ENCODE measurements at places on chromosomes 1 and 21. TPM values are rescaled to one million over a fixed set of nuclear protein-coding genes. Genes with fewer than 3 reads are reported as not detected.

OR6N2 gene
- not detected for total RNA-seq

PRAMEF4 gene
- total RNA-seq: not detected

LCE2C gene
- not detected for total RNA-seq

OR2T35 gene
- total RNA-seq: not detected

- DNase-seq: no peak
Measured at GRCh38 chr1:87201768-87202167, 126.9 kb upstream of the LMO4 start.

CYP4A11 gene
- total RNA-seq: not detected

NTMT2 gene
- not detected for total RNA-seq

CCDC181 gene
- 0.54 TPM for total RNA-seq

MAP3K21 gene
- 3.0 TPM for total RNA-seq

- DNase-seq: no peak
Measured at GRCh38 chr1:8465692-8466091, 147.8 kb downstream of the SLC45A1 start.

REN gene
- total RNA-seq: 8.3 TPM

DNA sequence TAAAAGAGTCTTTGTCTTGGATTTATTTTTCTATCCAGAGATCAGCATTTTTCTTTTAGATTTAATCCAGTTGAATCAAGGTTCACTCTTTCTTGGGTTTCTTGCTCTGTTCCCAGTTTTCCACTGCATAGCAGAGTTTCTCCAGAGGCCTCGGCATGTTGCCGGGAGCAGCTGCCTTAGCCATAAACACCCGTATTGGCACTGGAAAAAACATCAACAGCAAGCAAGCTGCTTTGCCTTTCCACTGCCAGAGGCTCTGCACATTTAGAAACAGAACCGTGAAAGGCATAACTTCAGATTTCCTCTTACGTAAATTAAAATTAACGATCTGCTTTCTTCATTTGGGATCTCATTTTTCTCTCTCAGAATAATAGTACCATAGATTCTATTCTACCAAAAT is 181.8 kb upstream of the L1TD1 start:
- no peak for DNase-seq

TRABD2B gene
- total RNA-seq: not detected

PTCH2 gene
- total RNA-seq: 0.27 TPM

- DNase-seq: no peak
Measured at GRCh38 chr21:34017039-34017961, 56.1 kb upstream of the MRPS6 start.

DNA sequence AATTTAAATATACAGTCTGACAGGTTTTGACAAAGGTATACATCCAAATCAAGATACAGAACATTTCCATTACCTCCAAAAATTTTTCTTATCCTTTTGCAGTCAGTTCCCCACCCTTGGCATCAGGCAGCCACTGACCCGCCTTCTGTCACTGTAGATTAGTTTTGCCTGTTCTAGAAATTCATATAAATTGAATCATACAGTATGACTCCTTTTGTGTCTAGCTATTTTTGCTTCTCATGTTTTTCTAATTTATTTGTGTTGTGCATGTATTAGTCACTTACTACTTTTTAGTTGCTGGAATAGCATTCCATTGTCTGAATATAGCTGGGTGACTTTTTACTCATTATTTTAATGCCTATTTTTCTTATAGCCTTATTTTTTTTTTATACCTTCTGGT is 3.8 kb downstream of the UTP25 start:
- DNase-seq: no peak

- DNase-seq: no peak
Measured at GRCh38 chr1:112429749-112430148, 33.7 kb downstream of the CTTNBP2NL start.

GRCh38 chr1:220882061-220882891 is 3.0 kb downstream of the HLX start:
- DNase-seq: no peak

GRCh38 chr1:63746129-63746864 is 27.5 kb upstream of the ROR1 start:
- DNase-seq: no peak

ZSWIM5 gene
- total RNA-seq: 2.7 TPM

SERINC2 gene
- 0.54 TPM for total RNA-seq

GRCh38 chr1:32798191-32798590 is 19.0 kb downstream of the YARS1 start:
- no peak for DNase-seq

KCNE2 gene
- total RNA-seq: not detected

GRCh38 chr1:37728416-37728815 is 36.1 kb downstream of the CDCA8 start:
- DNase-seq: no peak

Measured in hematopoietic multipotent progenitor cell (in vitro differentiated cells).